ENCODE measurements at places on chromosomes 13 and 19. TPM values are rescaled to one million over a fixed set of nuclear protein-coding genes. Genes with fewer than 3 reads are reported as not detected.

- no peak for DNase-seq
These were observed 25.0 kb downstream of the PRKD2 start for GRCh38 chr19:46691948-46692347.

PDCD5 gene
- total RNA-seq = 198 TPM

GRCh38 chr19:57161985-57162539, 5.2 kb downstream of the DUXA start:
- no peak for DNase-seq

CFAP97D2 gene
- total RNA-seq = not detected

KIR3DL1 gene
- total RNA-seq = not detected

HAUS8 gene
- 1.2 TPM for total RNA-seq

- no peak for DNase-seq
These were observed 108.7 kb upstream of the VSTM2B start for GRCh38 chr19:29417048-29417447.

LHB gene
- 1.7 TPM for total RNA-seq

CD209 gene
- not detected for total RNA-seq

SLC25A41 gene
- not detected for total RNA-seq

DNA sequence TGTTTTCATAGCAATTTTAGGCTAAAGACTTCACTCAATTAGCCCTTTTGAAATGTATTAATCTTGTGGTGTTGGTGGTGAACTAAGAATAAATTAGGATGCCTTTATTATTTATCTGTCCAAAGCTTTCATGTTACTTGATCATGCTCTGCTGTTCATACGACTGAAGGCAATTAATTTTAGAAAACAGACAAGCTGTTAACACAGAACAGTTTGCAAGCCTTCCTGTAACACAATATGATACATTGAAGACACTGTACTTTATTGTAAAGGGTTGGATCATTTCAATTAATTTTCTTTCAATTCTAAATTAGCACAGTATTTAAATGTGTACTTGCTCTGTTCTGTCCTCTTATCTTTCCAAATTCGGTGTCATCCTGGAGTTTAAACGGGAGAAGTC, 794.3 kb upstream of the MIR17HG start:
- no peak for DNase-seq

FPR3 gene
- total RNA-seq = not detected

- no peak for DNase-seq
These were observed 401 bp upstream of the ZNF765 start for GRCh38 chr19:53394522-53394973.

DNA sequence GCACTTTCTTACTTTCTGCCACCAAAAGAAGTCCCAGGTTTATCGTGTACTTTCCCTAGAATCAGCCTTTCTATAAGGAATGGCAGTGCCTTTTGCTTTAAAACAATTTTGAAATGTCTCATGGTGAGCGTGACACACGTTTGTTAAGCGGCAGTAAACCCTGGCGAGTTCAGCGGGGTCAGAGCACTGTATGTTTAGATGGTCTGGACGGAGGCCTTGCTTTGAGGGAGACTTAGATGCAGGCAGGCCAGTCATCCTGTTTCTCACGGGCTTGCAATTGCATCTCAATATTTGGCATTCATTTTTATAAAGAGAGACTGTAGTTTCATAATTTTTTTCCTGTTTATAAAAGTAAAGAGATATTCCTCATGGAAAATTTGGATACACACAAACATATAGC, 96.4 kb downstream of the TNFRSF19 start:
- no peak for DNase-seq

GRCh38 chr19:30085394-30085793, 143.4 kb downstream of the URI1 start:
- DNase-seq = no peak

- no peak for DNase-seq
These were observed 294.5 kb downstream of the ENOX1 start for GRCh38 chr13:43492311-43492710.
